ENCODE measurements at places on chromosomes 11 and 22. TPM values are rescaled to one million over a fixed set of nuclear protein-coding genes. Genes with fewer than 3 reads are reported as not detected.

DNA sequence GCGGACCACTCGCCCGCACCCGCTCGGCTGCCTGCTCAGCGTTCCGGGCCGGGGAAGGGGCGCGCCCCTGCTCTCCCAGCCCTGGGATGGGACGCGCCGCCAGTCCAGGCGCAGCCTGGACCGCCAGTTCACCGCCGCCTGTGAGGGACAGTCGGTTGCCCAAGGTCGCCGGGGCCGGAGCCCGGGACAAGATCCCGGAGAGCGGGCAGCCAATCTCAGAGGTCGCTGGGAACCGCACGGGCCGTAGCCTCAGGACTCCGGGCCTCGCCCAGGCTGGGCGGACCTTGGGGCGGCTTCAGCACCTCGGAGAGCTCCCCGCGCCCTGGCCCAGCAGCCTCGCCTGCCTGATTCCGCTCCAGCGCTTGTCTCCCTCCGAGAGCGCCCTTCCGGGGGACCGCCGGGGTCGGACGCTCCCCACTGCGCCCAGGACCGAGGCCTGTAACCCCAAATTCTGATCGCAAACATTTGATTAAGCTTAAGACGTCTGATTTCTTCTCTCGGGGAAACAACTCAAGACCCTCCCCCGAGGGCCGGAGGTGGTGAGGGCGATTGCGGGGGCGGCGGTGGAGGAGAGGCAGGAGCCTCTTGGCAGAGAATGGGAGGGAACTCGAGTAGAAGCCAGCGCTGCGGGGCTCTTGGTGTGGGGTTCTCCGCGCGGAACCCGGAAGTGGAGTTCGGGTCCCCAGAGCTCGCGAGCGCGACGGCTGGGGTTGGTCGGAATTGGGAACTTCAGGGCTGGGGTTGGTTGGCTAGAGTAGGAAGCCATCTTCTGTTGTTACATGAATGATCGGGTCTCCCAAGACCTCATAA is 1.1 kb upstream of the CHRM4 start:
- ATAC-seq, result peak; percentile 86

- ATAC-seq, result no peak
Observed at GRCh38 chr22:45587638-45588505, 83.8 kb upstream of the ATXN10 start.

DNA sequence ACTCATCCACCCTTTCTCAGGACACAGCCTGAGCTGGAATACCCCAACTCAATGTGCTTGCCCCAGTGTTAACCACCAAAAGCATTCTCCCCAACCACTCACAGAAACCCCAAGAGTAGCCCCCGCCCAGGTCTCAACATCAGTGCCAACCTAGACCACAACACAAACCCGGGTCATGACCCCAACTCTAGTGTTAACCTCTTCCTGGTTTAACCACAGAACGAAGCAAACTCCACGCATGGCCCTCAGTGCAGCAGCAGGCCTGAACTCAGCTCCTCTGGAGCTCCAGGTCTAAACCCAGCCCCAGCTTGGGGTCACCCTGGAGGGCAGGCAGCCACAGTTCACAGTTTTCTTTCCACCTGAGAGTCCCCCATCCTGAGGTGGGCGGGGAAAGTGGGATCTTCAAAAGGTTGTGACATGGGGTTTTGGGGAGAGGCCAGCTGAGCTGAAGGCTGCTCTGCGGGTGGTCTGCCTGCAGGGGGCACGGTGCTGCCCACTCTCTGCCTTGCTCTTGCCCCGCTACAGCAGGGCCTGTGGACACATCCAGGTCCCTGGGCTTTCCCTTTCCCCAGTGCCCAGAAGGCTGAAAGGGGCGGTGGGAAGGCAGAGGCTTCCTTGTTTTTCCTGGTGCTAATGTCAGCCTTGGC is 37.9 kb downstream of the NECTIN1 start:
- no peak for ATAC-seq

- ATAC-seq, result no peak
Observed at GRCh38 chr11:97717922-97718321, 1302.8 kb upstream of the CNTN5 start.

- peak; percentile 3 for ATAC-seq
Observed at GRCh38 chr11:77126861-77127234, 1.2 kb upstream of the MYO7A start.

- no peak for ATAC-seq
Observed at GRCh38 chr11:119446871-119447663, 24.1 kb upstream of the THY1 start.

GRCh38 chr11:131932584-131933325 is 562.3 kb downstream of the NTM start:
- ATAC-seq, result no peak

- ATAC-seq, result no peak
Observed at GRCh38 chr22:30169002-30169401, 77.6 kb downstream of the LIF start.

GRCh38 chr11:8008212-8008611 is 21.1 kb downstream of the EIF3F start:
- no peak for ATAC-seq

- ATAC-seq, result peak; percentile 50
Observed at GRCh38 chr11:84714316-84714780, 912.8 kb downstream of the DLG2 start.

- no peak for ATAC-seq
Observed at GRCh38 chr11:2931771-2932738, 2.8 kb upstream of the PHLDA2 start.

DNA sequence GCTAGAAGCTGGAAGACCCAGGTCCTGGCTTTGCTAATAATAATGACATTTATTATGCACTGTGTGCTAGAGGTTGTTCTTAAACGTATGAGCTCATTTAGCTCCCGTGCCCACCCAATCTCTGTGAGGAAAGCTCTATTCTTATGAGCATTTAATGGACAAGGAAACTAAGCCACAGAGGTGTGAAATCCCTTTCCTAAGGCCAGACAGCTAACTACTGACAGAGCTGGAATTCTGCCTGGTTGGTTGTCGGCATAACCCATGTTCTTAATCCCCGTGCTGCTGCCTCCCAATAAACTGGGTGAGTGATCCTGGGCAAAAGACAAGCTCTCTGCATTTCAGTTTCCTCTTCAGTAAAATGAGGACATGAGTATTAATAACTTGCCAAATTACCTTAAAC is 49.4 kb downstream of the SNX19 start:
- no peak for ATAC-seq

GRCh38 chr11:72813740-72814285 is 398 bp upstream of the ATG16L2 start:
- ATAC-seq, result peak; percentile 76

GRCh38 chr11:14537134-14537599 is 17.0 kb upstream of the PSMA1 start:
- ATAC-seq, result no peak

- no peak for ATAC-seq
Observed at GRCh38 chr11:111851636-111852035, 19.7 kb downstream of the ALG9 start.

DNA sequence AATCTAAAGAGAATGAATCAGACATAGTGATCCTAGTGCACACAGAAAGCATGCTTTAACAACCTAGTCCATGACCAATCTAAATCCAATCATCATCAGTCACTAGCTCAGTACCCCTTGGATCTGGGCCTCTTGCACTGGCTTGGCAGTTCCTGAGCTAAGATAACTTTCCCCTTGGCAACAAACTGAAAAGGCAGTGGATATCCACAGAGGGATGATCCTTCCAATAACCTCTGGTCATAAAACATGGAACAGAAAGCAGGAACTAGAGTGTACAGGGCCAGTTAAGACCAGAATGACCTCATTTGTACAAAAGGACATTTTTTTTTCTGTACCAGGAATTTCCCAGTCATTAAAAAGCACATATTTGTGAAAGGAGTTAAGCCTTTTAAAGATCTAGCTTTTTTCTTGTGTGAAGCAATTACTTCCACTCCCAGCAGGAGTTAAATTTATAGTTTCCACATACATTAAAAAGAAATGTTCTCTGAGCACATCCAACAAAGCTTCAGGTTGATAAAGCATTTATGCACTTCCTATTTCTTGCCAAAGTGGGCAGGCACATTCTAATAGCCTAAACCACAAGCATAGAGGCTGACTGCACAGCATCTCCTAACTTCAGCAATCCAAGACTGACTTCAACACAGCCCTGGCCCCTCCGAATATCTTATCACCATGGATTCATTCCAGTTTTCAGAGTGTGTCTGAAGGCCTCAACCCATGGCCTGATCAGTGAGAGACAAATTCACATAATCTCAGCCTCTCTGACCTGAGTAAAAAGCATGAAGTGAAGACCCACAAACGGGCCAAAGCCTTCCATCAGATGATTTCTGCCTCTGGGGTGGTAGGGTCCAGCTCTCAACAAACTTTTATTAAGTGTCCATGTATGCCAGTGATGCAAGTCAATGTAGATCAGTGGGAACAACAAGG is 29.9 kb downstream of the GUCY1A2 start:
- peak; percentile 72 for ATAC-seq

DNA sequence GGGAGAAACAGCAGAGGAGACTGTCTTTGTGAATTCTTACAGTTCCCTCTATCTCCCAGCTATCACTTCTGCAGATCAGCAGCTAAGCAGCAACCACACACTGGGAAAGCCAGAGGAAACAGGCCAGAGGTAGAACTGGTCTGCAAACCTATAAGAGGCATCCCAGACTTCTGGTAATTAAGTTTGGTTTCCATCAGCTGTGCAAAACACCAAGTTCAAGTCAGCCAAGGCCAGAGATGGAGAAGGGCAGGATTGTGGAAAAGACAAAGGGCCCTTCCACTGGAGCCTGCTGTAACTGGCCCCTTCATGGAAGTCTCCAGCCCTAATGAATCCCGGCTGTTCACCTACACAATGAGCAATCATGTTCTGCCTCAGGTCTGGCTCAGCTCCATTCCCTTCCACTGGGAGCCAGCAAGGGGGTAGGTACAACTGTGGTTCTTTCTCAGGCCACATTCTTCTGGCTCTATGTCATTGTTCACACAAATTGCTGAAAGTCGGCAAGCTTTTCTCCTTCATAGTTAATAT is 4.6 kb upstream of the PAMR1 start:
- ATAC-seq, result peak; percentile 37

- no peak for ATAC-seq
Observed at GRCh38 chr11:82906931-82907330, 5.4 kb downstream of the DDIAS start.

- ATAC-seq, result no peak
Observed at GRCh38 chr11:29027436-29027835, 919.2 kb downstream of the METTL15 start.

DNA sequence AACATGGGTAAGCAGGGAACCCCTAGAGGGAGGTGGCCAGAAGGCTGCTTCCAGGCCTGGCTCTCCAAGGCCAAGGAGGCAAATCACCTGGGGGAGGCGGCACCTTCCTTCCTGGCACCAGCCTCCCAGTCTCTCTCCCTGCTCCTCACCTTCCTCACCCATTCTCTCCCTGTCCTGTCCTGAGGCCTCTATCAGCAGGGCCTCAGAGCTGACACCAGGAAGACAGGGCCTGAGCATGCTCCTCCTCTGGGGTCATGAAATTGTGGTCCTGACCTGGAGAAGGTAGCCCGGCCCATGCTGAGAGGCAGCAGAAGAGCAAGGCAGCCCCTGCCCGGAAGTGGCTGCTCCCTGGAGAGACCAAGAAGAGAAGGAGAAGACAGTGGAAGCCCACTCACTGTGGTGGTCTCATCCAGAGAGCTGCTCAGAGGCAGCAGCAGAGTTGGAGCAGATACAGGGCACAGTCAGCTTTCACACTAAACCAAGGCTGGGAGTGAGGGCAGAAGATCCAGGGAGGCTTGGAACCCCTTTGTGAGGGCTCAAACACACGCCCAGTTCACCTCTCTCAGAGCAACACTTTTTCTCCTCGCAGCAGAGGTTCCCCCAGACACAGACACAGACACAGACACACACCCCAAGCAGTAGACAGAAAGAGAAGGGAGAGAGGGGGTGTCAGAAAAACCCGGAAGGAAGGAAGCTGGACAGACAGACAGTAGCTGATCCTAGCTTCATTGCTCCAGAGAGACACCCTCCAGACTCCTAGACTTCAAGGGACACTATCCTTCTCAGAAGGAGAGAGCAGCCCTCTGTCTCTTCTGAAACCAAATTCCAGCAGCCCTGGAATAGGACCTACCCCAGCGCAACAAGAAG is 1.8 kb downstream of the BCL9L start:
- no peak for ATAC-seq

GRCh38 chr22:47019012-47019790 is 256.8 kb downstream of the TBC1D22A start:
- no peak for ATAC-seq

DNA sequence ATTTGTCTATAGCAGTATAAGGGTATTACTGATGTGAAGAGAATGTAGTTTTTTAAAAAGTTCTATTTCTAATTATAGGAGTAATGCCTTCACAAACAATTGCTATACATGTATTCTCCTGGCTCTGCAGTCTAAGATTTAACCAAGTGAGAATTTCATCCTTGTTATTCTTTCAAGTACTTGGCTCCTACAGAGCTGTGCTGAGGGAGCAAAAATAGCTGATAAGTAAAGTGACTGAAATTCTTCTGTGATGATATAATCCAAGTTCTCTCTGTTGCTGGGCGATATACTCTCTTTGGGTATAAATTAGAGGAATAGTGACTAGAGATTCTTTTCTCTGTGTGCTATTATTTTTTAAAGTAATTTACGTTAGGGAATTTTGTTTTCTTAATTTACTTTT is 68.0 kb downstream of the PGR start:
- no peak for ATAC-seq

GRCh38 chr11:35267504-35267903 is 128.5 kb downstream of the CD44 start:
- no peak for ATAC-seq

Gene PRR14L
- total RNA-seq, result 36.9 TPM

Gene CATSPERZ
- total RNA-seq, result 1.3 TPM

Gene OR56B4
- total RNA-seq, result not detected

Gene CARD16
- 14.0 TPM for total RNA-seq

Gene EED
- 10.6 TPM for total RNA-seq

Gene TEX54
- not detected for total RNA-seq

Gene OTUB1
- total RNA-seq, result 78.9 TPM

Gene PGA5
- not detected for total RNA-seq

Gene GAL3ST3
- total RNA-seq, result not detected

Gene RPS6KA4
- total RNA-seq, result 36.2 TPM

Gene MUC6
- not detected for total RNA-seq

Gene POLD4
- total RNA-seq, result 61.7 TPM

Gene DBX1
- total RNA-seq, result not detected

Gene KCNQ1
- total RNA-seq, result 1.6 TPM

Gene UBQLN3
- total RNA-seq, result not detected

Gene SMIM38
- 0.16 TPM for total RNA-seq

Gene YAP1
- total RNA-seq, result 95.2 TPM

Gene CNTF
- total RNA-seq, result 0.76 TPM
